NCI-H1436 (cell line): ENCODE measurements at places on chromosomes 7 and 10.

DNA sequence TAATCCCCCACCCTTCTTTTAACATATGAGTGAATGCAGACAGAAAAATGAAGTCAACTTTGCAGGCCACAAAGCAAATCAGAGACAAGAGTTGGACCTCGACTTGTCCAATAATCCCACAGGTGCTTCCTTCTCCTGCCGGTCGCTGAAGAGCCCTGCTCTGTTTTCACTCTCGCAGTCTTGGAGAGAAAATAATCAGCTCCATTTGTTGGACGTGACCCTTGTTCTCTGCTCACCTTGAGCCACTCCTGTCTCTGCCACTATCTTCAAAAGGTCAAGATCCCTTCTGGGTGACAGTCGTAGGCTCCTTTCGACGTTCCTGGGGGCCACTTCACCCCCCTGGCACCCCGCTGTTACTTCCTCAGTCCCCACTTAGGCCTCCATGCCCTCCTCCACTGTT lies 2.8 kb upstream of the KLF6 start:
- DNase-seq = no peak

- no peak for DNase-seq
Observed at GRCh38 chr10:44965651-44966097, 6.1 kb downstream of the RASSF4 start.

GRCh38 chr7:134936893-134937510 lies 49.3 kb upstream of the AGBL3 start:
- DNase-seq = no peak

DNA sequence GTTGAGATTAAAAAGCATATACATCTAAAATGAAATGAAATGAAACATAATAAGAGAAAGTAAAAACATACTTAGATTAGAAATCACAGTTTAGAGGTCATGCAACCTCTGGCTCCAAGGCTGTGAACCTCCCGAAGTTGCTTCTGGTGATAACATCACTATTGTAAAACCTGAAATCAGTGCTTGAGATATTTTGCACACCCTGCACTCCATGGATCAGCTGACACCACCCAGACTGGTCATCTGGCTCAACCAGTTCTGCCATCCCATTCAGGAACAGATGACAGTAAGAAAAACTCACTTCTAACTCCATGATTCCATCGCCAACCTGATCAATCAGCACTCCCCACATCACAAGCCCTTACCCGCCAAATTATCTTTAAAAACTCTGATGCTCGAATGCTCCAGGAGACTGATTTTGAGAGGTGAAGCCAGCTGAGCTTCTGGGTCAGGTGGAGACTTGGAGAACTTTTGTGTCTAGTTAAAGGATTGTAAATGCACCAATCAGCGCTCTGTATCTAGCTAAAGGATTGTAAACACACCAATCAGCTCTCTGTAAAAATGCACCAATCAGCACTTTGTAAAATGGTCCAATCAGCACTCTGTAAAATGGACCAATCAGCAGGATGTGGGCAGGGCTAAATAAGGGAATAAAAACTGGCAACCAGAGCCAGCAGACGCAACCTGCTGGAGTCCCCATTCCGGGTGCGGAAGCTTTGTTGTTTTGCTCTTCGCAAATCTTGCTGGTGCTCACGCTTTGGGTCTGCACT lies 162.6 kb upstream of the MAGI2 start:
- no peak for DNase-seq

- no peak for DNase-seq
Observed at GRCh38 chr7:148807436-148807835, 76.7 kb downstream of the EZH2 start.

- peak; percentile 98 for DNase-seq
Observed at GRCh38 chr7:26200444-26201246, at the start of gene HNRNPA2B1. Gene HNRNPA2B1, minus strand, starts transcription at chr7:26200746. Its CDS starts 169 bp downstream, at chr7:26200577.

DNA sequence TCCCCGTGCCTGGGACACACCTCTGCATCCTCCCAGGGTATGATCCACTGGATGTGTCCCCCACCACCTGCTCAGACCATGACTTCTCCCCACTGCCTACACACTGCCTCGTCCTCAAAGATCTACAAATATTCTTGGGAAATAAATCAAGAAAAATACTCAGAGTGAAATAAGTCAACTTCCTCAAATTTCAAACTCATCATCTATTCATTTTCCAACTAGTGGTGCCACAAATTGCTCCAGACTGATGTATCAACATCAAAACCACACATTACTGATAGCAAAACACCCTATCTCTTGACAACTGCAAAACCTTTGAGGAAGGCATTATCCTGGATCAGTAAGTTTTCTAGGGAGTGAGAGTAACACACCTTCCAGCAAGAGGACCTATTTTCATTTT lies 87.7 kb downstream of the GRB10 start:
- DNase-seq = no peak

- no peak for DNase-seq
Observed at GRCh38 chr10:96639899-96640298, 53.1 kb upstream of the TM9SF3 start.
